Inflammatory macrophage treated with lipopolysaccharide for 1 hour (primary cell): ENCODE measurements at places on chromosomes 1 and 21.

- no peak for DNase-seq
Measured at GRCh38 chr1:17259233-17259873, 10.5 kb downstream of the PADI3 start.

DNA sequence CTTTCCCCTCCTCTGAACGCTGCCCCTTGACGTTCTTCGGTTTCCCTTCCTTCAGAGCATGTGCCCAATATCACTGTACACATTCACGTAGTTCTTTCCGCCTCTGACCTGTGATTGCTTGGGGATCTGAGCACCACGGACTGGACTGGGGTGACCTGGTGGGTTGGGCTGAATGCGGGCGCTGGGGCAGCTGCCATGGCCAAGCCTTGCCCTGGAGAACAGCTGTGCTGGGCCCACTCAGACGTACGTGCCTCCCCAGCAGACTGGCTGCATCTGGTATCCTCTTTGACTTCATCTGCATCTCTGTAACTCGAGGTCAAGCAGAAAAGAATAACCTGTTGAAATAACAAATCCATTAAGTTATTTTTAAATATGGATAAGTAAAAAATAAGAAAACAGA lies 35.1 kb upstream of the DISC1 start:
- DNase-seq, result no peak

DNA sequence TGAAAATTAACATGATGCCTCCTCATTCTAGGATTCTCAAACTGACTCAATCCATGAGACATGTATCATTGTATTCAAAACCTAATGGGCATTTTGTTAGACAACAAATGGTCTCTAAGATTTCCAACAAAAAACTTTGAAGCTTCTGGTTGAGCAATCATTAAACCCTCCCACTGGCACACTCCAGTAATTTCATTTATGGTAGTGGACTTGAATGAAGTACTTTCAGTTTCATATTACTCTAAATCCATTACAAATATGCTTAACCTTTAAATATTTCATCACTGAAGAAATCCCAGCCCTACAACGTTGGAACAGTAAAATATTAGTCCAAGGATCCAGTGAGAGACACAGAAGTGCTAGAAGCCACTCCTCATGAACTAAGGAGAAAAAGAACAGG lies 43.5 kb downstream of the GBP6 start:
- DNase-seq, result peak; percentile 80

- DNase-seq, result no peak
Measured at GRCh38 chr1:169776440-169776839, 18.3 kb downstream of the METTL18 start.

DNA sequence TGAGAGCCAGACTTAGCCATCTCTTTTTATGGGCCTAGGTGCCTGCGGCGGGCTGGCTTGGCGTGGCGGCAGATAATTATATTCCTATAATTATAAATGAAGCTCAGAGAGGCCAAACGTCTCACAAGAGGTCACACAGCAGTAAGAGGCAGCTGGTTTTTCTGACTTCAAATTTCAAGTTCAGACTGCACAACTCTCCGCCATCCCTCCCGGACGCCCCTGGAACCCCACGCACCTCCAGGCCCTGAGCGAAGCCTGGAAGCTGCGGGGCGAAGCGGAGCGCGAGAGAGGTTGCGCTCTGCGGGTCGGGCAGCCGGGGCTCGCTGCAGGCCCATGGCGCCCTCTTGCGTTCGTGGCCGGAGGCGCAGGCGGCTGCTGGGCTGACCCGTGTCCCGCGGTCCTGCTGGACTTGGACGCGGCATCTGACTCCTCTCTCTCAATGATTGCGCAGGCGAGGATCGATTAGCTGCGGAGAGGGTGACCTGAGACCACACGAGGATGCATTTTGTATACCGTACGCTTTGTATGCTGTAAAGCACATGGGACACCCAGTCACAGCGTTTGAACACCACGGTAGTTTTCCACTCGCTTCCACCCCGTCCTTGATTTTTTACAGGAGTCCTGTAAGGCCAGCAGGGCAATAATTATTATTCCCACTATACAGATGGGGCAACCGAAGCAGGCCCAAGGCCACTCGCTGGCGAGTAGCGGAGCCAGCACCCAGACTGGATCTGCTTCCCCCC lies 272.7 kb downstream of the FOXD2 start:
- DNase-seq, result peak; percentile 35

- no peak for DNase-seq
Measured at GRCh38 chr1:30649321-30649991, 73.9 kb downstream of the MATN1 start.

GRCh38 chr21:36765229-36765628 lies 66.3 kb downstream of the SIM2 start:
- DNase-seq, result no peak

- DNase-seq, result no peak
Measured at GRCh38 chr1:153951183-153951582, 4.7 kb upstream of the DENND4B start.

DNA sequence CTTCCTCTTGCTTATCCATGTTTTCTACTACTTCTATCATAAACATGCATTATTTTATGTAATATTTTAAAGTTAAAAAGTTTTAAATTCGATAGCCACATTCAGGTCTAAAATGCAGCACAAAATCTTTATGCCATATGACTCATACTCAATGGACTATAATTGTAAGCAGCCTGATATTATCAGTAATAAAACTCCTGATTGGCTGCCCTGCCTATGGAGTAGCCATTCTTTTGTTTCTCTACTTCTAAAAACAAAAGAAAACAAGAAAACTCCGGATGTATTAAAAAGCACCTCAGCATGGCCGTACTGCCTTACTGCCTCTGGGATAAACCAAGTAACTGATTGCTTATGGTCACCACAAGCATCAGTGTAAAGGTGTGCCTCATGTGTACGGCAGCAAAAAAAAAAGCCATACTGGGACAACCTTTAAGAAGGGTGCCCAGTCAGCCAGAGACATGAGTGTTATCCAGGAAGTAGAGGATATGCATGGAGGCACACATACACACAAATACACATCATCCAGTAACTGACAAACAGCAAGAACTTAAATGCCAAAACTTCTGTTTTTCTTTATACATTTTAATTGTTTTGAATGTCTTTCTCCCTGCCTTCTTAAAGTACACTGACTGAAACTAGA lies 9.2 kb downstream of the SLC35D1 start:
- no peak for DNase-seq
